Panc1 (cell line): ENCODE measurements at places on chromosomes 13 and 19.
A peak's percentile ranks its signal among the peaks of the same experiment; 100 is the strongest.

DNA sequence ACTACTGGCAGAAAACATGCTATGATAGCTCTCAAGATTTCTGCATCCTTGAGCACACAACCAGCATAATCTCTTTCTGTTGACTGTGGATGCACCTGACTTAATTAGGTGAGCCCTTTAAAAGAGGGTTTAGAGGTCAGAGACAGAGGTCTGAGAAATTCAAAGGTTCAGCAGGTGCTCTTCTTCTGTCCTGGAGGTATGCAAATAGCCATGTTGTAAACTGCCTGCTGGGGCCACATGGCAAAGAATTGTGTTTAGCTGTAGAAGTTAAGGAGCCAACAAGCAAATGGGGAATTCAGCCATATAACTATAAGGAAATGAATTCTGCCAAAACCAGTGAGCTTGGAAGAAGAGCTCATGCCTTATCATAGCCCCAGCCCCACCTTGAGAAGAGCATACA is 11.6 kb upstream of the DCLK1 start:
- DNase-seq = no peak

GRCh38 chr19:7535998-7536695 is 630 bp downstream of the PNPLA6 start:
- no peak for DNase-seq

DNA sequence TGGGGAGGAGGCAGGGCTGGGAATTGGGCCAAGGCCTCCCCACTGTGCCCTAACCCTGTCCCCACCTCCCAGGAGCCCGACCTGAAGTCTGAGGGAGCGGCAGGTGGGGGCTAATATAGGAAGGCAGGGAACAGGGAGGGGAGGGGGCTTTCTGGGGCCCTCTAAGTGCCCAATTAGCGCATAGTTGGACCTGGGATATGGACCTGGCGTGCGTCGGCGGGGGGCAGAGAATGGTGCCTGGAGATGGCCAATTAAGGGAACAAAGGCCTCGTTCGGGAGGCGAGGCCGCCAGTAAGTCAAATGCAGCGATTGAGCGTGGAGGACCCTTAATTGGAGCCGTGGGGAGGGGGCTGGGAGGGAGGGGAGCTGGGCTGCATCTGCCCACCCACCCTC is at the start of gene C19orf85:
Gene C19orf85 (minus strand): TSS at position 90 of the 393 bp plus-strand sequence. CDS start 197 bp downstream, outside the sequence.
- no peak for DNase-seq

DNA sequence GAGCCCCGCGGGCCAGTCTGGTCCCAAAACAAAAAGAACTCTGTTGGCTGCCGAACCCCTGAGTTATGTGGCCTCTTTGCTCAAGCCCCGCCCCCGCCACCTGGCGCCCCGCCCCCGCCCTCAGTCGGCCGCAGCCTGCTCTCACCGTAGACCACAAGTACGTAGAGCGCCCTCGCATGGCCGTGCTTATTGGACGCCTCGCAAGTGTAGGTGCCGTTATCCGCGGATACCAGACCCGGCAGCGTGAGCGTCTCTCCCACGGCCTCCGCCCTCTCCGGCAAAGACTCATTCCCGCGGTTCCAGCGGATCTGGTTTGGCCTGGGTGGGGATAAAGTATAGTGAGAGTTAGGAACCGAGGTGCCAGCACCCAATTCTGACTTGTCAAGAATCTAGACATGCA is 5.5 kb upstream of the ZNF428 start:
- DNase-seq = no peak

GRCh38 chr19:30966486-30966885 is 382.8 kb downstream of the TSHZ3 start:
- DNase-seq = no peak

- no peak for DNase-seq
Measured at GRCh38 chr13:43493496-43494000, 293.2 kb downstream of the ENOX1 start.

- no peak for DNase-seq
Measured at GRCh38 chr19:28026636-28027035, 1186.3 kb downstream of the UQCRFS1 start.

DNA sequence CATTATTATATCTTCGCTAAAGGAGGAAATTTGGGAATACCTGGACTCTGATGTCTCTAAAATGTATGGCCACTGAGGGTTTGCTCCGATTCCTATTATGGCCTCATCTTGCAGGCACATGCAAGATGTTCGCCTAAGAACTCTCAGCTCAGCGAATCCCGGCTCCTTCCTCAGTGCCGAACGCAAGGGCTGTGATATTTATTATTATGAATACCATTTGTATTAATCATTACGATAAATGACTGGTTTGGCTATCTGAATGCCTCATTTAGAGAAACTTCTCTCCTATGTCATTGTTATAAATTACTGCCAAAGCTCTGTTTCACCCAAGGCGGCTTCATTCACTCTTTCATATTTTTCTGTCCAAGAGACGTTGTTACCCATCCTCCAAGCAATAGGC is 369.7 kb upstream of the TSHZ3 start:
- DNase-seq = no peak

- DNase-seq = no peak
Measured at GRCh38 chr19:17626456-17627015, 61.6 kb downstream of the UNC13A start.

GRCh38 chr13:41930154-41930553 is 30.8 kb downstream of the VWA8 start:
- DNase-seq = no peak

- DNase-seq = no peak
Measured at GRCh38 chr13:95222733-95223018, 78.6 kb downstream of the ABCC4 start.

DNA sequence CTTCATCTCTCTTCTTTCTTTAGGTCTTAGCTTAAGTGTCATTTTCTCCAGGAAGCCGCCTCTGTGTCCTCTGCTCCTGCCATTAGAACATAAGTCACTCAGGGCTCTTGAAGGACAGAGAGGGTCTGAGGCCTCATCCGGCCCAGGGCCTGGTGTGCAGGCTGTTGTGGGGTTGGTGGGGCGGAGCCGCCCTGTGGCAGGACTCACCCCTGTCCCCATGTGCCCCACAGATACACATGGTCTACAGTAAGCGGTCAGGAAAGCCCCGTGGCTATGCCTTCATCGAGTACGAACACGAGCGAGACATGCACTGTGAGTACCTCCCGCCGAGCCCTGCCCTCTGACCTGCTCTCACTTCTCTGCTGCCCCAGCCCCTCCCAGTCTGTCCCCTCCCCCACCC is 13.0 kb upstream of the LIN7B start:
- DNase-seq = no peak

DNA sequence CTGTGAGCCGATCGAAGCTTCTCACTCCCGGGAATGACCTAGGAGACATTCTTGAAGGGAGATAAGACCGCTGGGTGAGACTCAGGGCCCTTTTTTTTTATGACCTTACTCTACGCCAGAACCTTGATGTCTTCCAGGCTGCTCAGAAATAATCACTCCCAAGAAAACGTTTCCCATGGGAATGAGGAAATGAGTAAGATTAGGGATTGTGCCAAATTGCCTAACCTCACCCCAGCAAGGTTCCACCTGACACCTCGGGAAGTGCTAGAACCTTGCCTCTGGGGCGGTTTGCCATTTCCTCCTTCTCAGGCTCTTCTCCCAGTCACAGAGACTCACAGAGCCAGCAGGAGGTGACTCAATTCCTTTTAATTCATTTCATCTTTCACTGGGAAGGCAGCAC is 2.3 kb downstream of the SLC46A3 start:
- DNase-seq = peak; percentile 54

- no peak for DNase-seq
Measured at GRCh38 chr13:113791226-113791625, 32.2 kb downstream of the TMEM255B start.

DNA sequence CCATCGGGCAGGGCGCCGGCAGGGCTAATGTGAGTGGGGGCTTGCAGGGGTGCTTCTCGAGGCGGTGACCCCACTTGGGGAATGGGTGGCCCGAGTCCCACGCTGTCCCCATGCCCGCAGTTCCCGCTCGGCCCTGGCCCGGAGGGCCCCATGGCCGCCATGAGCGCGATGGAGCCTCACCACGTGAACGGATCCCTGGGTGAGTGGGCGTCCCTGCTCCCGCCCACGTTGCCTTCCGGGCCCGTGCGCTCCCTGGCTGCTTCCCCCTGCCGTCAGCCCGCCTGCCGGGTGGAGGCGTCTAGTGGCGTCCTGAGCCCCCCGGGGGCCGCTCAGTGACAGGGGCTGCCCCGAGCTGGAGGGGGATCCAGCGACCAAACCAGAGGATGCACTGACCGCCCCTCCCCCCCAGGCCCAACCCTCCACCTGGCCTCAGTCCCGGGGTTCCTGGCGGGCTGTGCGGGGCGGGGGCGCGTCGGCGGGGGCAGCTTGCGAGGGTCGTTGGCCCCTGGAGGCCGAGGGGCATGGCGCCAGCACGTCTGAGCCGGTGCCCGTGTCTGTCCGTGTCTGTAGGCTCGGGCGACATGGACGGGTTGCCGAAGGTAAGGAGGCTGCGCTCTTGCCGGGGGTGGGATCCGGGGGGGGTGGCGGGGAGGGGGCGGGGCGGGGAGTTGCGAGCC is 4.8 kb downstream of the ISYNA1 start:
- DNase-seq = no peak

DNA sequence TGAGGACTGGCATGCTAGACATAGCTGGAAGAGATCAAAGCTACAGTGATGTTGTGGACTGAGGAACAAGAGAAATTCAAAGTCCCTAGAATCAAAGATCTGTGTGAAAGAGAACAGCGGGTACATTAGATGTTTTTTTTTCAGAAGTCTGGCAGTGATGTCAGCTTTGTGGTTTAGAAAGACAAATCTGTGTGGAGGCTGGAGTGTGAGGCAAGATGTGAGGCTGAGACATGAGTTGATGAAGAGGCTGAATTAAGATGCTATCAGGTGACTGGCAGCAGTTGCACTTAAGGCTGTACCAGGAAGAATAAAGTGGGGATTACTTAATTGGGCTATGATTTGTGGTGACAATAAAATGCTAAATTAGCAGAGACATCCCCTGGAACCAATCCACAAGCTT is 46.5 kb downstream of the DNAJC3 start:
- no peak for DNase-seq

- no peak for DNase-seq
Measured at GRCh38 chr19:17448131-17448967, at the start of gene TMEM221. TMEM221 (minus strand) TSS chr19:17448668; CDS start chr19:17448462, 206 bp downstream.

GRCh38 chr19:4713384-4713951 is 10.2 kb downstream of the DPP9 start:
- peak; percentile 91 for DNase-seq

GRCh38 chr13:78030341-78030896 is 111.8 kb upstream of the EDNRB start:
- no peak for DNase-seq

DNA sequence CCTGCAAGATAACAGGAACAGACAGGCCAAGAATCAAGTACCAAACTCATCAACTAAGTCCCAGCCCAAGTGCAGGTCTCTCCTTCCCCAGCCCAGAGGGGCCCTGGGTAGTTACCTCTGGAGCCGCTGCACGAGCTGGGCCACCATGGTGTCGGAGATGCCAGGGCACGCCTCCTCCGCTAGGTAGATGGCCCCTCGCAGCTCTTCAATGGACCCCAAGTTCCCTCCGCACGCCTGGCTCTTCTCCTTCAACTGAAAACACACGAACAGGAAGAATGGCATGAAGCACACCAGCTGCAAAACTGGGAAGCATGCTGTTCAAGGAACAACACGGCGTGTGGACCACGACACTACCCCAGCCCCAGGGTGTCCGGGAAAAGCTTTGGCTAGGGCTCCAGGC is 119.9 kb downstream of the STK24 start:
- DNase-seq = no peak

DNA sequence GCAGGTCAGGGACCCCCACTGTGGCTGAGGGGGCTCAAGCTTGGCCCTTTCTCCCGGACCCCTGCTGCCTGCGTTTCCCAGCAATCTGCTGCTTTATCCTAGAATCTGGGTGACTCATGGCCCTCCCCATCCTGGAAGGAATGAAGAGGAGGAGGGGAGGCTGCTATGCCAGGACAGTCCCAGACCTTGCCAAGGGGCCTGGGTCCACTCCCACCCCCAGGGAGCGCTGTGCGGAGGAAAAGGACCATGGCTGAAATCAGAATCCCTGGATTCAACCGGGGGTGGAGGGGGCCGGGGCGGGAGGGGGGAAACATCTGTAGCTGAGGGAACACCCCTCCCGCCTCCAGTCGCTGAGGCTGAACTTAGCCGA is 20.5 kb downstream of the ZNF114 start:
- no peak for DNase-seq

- DNase-seq = no peak
Measured at GRCh38 chr13:66965181-66965580, 265.0 kb downstream of the PCDH9 start.

GRCh38 chr13:90806016-90806615 is 541.4 kb upstream of the MIR17HG start:
- no peak for DNase-seq

GRCh38 chr19:10748927-10749434 is 31.1 kb downstream of the DNM2 start:
- no peak for DNase-seq

GRCh38 chr19:46049597-46049996 is 8.8 kb upstream of the IGFL4 start:
- DNase-seq = no peak

DNA sequence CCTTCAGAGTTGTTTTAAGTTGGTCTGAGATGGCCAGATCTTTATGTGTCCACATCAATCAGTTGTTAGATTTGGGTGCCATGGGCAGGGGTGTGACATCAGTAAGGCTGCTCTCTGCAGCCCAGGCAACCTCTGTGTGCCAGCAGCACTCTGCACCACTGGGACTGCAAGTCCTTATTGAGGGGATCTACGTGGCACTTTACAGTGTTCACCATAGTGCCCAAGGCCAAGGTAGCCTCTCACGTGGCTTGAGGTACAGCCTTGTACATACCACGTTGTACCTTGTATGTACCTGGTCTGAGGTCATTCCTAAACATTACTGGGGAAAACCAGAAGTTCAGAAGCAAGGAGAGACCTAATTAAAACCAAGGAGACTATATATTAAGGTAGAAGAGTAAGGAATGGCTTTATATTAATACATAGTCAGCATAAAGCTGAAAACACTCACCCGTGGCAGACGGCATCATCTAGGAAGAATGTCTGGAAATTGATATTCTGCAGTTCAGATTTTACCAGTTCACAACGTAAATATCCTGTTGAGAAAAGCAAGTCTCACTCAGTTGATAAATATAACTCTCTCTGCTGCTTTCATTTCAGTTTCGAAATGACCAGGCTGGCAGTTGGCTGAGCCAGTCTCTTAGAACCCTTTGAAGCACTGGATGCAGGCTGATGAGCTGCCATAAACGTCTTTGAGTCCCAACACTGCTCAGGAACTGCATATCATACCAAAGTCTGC is 128.8 kb downstream of the ZDHHC20 start:
- DNase-seq = no peak

DNA sequence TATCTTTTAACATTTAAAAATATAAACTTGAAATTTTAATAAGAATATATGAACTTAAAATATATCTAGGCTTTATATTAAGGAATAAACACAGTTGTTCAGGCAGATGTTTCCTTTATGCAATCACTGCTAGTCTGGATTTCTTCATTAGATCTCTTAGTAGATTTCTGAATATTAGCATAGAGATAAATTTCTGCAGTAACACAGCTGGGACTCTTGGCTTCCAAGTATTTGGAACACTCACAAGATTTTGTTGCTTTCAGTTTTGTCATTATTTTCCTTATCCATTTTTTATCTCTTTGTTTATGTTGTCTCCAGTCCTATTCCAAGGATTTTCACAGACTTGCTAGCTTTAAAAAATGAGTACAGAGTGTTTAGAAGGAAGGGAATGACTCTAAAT is 857.1 kb downstream of the GPC5 start:
- DNase-seq = no peak

GRCh38 chr13:94162289-94162688 is 317.2 kb downstream of the DCT start:
- no peak for DNase-seq
